ENCODE measurements at places on chromosomes 7 and 10.

DNA sequence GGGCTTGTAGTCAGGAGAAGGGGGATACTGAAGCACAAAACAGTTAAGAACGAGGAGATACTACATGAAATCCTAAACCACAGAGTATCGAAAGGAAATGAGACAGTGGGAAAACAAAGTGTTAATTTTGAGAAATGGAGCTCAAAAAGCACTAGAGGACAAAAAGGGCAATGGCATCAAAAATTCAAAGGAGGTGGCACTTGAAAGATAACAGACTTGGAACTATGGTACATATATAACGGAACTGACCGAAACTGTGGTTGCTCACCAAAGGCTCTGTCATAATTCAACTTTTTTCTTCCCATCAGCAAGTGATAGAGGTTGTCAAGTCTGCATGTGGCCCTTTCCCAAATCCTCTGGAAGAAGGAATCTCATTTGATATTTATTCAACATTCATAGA lies 97.0 kb downstream of the CABCOCO1 start:
- DNase-seq, result no peak

- no peak for DNase-seq
Observed at GRCh38 chr7:127586346-127586745, 950 bp upstream of the GCC1 start.

GRCh38 chr10:127267442-127267841 lies 71.1 kb upstream of the INSYN2A start:
- no peak for DNase-seq

- no peak for DNase-seq
Observed at GRCh38 chr10:92756201-92757065, 66.7 kb downstream of the HHEX start.

GRCh38 chr10:7035126-7035761 lies 375.6 kb downstream of the SFMBT2 start:
- DNase-seq, result no peak

- no peak for DNase-seq
Observed at GRCh38 chr7:128550920-128551319, 74.4 kb downstream of the METTL2B start.

DNA sequence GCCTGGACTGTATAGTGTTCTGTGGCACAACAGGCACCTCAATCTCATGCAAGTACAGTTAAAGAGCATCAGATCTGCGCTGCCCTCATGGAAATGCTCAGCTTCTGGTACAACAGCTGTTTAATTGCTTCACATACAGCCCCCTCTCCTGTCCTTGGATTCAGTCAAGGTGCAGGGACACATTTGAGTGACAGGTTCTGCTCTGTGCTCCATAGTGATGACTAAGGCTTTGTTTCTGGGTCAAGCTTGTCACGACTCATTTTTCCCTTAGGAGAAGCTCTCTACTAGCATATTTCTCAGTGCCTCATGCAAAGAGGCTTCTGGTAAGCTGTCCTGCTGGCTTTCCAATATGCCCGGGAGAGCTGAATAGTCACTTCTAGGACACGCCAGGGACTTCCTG lies 26.8 kb upstream of the MYO3A start:
- DNase-seq, result no peak

DNA sequence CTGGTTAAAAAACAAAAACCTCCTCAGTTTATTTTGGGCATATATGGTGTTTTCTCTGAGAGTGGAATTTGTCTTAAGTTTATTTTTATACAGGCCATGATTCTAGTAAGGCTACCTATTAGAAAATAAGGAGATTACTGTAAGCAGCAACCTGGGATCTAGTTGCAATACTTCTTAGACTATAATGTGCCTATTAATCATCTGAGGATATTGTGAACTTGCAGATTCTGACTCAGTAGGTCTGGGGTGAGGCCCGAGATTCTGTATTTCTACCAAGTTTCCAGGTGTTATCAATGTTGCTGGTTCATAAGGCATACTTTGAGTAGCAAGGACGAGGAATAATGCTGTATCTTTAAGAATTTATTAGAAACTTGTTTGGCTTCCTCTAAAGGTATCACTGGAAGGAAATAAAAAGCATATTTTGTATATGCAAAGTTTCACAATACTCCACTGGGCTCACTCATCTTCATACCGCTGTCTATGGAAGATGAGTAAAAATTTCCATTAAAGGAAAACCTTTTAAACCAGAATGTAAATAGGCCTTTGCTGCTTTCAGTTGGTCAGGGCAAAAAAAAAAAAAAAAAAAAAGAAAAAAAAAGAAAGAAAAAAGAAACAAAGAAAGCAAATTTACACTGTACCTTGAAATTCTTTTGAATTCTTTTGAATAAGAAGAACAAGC lies 105.8 kb downstream of the BMPER start:
- no peak for DNase-seq

GRCh38 chr7:15007507-15007906 lies 105.0 kb upstream of the DGKB start:
- DNase-seq, result no peak

DNA sequence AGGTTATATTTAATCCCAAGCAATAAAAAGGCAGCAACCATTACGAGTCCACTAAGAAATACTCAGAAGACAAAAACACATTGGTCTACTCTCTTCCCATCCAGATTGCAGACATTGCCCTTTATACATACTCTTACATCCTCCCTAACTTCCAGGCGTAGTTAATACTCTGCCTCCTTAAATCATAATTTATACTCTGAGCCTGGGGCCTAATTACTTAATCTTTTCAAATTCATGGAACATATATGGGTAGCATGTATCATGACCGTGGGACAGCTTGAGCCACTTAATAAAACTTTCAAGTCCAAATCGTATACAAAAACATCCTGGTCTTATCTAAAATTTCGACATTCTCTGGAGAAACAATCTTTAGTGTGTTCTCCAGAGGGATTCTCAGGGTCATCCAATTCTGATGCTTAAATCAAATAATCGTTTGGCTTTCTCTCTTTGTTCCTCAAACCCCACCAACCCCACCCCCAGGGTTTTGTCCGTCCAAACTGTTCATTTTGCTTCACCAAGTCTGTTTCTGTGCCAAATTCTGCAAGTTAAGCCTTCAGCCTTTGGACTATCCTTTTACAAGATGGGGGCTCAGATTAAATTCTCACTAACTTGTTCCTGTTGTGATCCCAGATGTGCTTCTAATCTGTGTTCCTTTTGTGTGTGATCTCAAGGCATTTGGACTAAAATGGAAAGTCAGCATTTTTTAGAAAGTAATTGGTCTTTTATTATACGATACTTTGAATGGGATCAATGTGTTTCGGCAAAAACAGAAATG lies 86.4 kb downstream of the ADAM12 start:
- DNase-seq, result no peak
